ENCODE measurements at places on chromosomes 2 and 18.

GRCh38 chr2:59018737-59019136, 777.6 kb upstream of the FANCL start:
- DNase-seq = no peak

GRCh38 chr2:171742760-171743159, 55.5 kb downstream of the DYNC1I2 start:
- no peak for DNase-seq

DNA sequence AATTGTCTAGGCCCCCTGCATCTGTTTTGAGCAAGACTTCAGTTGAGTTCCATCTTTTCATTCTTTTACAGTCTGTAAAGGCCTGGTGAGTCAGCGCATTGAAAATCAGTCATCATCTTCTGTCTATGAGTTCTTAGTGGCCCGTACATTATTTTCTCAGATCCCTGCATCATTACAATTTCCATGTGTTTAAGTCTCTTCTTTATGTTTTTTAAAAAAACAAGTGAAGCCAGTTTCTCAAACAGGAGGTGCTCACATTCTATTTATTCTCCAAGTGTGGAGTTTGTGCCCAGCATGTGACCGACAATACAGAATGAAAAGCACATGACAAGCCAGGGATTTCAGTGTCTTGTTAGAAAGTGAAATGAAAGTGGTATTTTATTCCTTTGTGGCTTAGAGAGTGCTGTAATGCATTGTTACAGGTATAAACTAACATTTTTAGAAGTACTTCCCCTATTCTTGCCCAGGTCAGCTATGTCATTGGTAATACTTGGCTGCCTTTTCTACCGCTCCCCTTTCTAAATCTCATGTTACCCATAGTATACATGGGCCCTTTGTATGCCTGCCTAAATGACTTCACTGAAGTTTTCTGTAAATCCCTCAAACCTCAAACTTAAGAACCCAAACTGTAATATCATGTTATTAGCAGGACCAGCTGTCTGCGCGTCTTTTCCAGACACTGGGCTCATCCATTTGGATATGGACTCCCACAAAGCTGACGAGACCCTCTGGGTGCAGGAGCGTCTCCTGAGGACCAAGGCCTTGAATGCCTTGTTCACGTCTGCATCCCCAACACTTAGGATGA, 67.6 kb downstream of the FEZ2 start:
- DNase-seq = peak; percentile 33

DNA sequence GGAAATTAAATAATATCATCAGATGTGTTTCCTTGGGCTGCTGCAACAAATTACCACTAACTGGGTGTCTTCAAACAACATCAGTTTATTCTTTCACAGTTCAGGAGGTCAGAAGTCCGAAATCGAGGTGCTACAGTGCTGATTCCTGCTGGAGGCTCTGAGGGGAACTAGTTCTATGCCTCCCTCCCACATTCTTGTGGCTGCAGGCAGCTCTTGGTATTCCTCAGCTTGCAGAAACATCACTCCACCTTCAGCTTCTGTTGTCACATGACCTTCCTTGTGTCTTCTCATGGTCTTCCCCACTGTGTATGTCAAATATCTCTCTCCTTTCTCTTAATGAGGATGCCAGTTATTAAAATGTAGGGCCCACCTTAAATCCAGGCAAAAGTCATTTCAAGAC, 29.3 kb upstream of the DCC start:
- DNase-seq = no peak

DNA sequence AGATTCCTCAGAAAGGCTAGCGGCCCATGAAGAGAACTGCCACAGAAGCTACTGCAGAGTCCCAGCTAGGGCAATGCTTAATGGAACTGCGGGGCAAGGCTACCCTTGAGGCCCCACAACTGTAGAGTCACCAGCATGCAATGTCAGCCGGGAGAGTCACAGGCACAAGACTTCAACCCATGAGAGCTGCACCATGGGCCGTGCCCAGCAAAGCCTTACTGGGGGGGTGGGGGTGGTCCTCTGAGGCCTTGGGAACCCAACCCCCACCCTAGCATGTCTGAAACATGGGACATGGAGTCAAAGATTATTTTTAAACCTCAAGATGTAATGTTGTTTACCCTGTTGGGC, 20.2 kb downstream of the DPP4 start:
- DNase-seq = no peak

GRCh38 chr2:105776560-105776928, 31.8 kb downstream of the NCK2 start:
- peak; percentile 40 for DNase-seq

DNA sequence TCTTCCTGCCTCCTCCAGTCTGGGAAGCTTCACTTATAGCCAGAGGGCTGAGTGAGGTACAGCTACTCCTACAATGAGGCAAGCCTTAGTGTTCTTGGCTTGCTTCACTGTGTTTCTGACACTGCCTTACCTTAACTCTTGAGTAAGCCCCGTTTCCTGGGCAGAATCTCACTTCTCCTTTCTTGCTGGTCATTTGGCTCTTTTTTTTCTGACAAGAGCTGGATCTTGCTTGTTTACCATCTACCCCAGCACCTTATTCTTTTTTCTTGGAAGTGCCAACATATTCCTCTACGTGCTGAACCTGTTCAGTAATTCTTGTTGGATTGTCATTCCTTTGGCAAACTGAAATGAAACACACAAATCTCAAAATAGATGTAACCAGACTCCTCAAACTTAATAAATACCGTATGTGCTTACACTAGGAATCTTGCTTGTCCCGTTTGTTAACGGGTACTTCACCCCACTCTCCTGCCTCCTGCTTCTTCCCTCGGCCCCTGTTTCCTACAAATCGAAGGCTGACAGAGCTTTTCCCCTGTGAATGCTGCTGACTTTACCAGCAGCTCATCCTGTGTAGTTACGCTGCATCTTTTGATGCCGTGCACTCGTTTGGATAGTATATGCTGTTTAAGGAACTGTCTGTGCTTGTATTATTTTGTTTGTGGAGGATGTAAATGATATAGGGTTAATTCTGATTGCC, 132.2 kb downstream of the FMNL2 start:
- peak; percentile 68 for DNase-seq

Data from suppressor macrophage (primary cell).